CD4-positive, alpha-beta memory T cell (primary cell): ENCODE measurements at places on chromosomes 4 and X.

DNA sequence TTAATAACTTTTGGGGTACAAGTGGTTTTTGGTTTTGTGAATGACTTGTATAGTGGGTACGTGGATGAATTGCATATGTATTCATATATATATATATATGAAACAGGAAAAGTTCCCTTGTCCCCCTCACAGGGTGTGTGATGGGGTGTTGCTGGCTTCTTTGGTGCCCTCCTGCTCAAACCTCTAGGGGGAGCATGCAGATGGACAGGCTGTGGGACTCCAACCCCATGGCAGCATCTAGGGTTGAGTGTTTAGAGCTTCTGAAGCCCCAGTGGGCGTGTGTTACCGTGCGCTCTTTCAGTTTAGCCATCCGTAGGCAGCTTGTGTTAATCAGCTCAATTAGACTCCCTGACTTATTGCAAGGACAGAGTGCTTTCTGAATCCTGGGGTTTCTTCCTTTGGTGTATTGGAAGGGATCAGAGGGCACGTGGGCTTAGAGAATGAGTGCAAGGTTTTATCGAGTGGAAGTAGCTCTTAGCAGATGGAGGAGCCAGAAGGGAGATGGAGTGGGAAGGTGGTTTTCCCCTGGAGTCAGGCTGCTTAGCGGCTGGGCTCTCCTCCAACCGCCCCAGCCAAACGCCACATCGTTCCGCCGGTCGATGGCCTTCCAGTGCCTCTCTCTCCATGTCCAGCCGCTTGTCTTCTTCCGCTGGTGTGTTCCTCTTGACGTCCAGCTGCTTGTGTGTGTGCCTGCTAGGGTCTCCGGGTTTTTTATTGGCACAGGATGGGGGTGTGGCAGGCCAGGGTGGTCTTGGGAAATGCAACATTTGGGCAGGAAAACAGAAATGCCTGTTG, 674.4 kb upstream of the LCORL start:
- DNase-seq, result no peak

- no peak for DNase-seq
These were observed 580.4 kb downstream of the ANKRD50 start for GRCh38 chr4:124132161-124132560.

- DNase-seq, result no peak
These were observed 44.9 kb downstream of the CENPC start for GRCh38 chr4:67500373-67500772.

GRCh38 chr4:104025251-104025650, 305.5 kb upstream of the TACR3 start:
- no peak for DNase-seq

GRCh38 chr4:4396628-4397440, 9.9 kb downstream of the NSG1 start:
- no peak for DNase-seq

DNA sequence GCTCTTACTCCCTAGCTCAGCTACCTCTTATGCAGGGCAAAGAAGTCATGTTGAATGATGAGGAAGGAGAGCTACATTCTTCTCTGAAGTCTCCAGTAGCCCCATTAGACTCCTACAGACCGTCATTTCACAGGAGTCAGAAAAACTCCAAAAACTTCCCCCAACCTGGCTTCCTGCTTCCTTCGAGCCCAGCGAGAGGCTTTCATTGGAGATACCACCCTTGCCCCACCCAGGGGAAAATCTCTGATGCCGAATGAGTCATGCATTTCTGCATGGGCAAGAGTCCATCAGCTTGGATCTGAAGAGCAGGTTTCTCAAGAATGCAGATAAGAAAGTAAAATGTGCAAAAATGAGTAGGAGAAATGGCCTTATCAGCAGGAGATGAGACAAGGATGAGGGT, 53.0 kb downstream of the ARSF start:
- no peak for DNase-seq

GRCh38 chr4:38368613-38369012, 295.4 kb upstream of the KLF3 start:
- DNase-seq, result no peak

DNA sequence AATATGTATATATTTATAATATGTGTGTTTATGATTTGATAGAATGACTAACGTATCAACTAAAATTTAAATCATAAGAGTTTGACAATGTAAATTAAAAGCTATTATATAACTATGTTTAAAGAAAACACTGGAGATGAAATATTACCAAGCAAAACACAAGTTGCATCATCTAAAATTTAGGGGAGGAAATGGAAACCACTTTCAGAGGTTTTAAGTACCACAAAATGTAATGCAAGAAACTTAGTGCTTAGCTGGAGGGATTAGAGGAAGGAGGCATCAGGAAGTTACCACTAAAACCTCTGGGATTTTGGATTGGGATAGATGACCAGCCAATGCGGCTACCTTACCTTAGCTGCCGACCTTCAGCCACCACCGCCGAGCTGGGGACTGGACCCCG, 1192.1 kb upstream of the PRKX start:
- no peak for DNase-seq

- no peak for DNase-seq
These were observed 132.0 kb upstream of the ATP6AP2 start for GRCh38 chrX:40448793-40449192.

- DNase-seq, result peak; percentile 29
These were observed 14.4 kb upstream of the FAM9A start for GRCh38 chrX:8815460-8816065.

DNA sequence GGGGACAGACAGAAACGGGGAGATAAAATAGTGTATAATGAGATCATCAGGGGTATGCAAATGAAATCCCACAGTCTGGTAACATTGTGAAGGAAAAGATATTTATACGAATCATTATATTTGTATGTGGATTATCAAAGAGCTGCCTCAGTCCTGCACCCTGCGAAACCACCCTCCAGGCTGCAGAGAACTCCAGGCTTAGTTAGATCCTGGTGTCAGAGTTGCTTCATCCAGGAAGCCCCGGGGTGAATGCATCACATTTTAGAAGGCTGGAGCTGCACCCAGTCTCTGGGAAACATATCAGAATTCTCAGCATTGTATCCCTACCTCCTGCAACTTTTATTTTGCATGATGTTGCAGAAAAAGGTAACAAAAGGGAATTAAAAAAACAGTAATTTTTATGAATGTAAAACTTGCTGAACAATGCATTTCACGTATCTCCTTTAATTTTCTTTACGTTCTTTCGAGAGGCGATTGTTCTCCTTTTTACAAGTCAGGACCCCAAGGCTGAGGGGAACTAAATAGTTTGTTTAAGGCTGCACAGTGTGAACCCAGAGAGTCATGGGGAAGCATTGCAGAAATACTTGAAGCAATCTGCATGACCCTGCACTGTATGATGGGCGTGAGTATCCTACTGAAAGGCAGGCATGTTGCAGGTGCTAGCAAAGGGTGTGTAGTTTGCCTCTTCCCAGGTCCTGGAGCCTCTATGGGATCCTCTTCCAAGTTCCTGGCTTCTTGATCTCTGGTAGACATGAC, 299.5 kb upstream of the CLNK start:
- DNase-seq, result no peak

GRCh38 chr4:86015412-86016350, 344.2 kb downstream of the MAPK10 start:
- no peak for DNase-seq

DNA sequence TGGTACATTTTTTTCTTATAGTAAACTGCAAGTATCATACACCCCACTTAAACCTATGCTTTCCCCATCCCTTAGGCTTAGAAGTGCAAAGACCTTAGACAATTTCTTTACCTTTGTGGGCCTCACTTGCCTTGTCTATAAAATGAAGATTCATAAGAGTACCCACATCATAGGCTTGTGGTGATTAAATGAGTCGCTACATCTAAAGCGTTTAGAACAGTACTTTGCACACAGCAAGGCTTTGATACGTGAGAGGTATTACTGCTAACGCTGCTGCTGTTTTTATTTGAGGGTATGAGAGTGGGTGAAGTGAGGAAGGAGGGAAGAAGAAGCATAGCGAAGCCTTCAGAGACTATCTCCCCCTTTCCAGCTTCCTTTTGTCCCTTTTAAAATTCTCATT, 87.8 kb upstream of the RPS6KA3 start:
- DNase-seq, result no peak

DNA sequence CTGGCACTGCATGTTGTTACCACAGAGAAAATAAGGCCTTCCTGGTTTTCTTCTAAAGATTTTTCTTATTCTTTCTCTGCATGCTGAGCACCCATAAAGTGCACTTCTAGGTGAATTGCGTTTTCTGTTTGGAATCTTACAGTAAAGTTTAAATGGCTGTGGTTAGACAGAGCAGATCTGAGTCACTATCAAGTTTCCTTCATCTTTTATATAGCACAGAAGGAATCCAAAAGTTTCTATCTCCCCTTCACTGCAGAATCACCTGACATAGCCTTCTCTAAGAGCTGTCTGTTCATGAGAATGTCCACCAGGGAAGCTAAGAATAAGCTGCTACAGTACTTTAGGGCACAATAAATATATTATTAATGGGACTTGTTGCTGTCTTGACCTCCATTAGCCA, 455.5 kb upstream of the FAM241A start:
- no peak for DNase-seq

DNA sequence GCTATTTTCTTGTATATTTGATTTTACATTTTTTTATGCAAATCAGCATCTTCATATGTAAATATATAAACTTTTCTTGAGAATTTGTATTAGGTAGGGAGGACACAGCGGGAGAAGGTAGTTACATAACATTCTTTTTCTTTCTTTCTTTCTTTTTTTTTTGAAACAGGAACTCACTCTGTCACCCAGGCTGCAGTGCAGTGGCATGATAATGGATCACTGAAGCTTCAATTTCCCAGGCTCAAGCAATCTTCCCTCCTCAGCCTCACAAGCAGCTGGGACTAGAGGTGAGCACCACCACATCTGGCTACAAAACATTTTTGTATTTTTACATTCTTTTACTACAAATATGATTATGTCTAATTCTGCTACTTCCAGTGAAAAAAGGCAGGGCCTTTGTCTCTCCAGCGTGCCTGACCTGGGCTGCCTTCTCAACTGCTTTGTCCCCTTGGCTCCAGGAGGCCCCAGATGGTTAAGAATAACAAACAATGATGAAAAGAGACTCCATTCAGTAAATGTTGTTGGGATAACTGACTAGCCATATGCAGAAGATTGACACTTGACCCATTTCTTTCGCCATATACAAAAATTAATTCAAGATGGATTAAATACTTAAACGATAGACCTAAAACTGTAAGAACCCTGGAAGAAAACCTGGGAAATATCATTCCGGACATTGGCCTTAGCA, 46.5 kb upstream of the FAT4 start:
- no peak for DNase-seq

GRCh38 chrX:143058120-143058519, 32.4 kb downstream of the SPANXN4 start:
- no peak for DNase-seq

DNA sequence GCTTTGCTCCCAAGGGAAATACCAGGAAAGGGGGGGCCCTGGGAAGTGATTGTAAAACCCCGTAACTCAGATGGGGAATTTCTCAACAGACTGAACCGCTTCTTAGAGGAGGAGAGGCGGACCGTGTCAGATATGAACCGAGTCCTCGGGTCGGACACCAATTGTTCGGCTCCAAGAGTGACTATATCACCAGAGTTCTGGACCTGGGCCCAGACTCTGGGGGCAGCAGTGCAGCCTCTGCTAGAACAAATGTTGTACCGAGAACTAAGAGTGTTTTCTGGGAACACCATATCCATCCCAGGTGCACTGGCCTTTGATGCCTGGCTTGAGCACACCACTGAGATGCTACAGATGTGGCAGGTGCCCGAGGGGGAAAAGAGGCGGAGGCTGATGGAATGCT, 1.0 kb downstream of the PNMA3 start:
- DNase-seq, result no peak

DNA sequence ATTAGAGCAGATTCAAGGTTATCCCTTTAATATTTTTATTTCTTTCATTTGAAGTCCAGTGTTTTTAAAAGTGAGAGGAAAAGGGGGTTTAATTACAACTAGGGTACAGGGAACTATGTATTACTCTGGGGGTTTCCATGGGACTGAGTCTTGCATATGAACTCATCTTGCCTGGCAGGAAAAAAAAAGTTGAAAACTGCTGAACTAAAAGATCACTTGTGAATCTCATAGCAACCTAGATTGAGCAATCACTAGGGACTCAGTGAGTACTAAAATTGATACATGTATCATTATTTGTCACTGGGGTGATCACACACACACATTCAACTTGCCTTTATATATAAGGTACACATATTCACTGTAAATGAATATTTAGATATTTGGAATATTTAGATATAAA, 180.7 kb upstream of the SFRP2 start:
- no peak for DNase-seq

DNA sequence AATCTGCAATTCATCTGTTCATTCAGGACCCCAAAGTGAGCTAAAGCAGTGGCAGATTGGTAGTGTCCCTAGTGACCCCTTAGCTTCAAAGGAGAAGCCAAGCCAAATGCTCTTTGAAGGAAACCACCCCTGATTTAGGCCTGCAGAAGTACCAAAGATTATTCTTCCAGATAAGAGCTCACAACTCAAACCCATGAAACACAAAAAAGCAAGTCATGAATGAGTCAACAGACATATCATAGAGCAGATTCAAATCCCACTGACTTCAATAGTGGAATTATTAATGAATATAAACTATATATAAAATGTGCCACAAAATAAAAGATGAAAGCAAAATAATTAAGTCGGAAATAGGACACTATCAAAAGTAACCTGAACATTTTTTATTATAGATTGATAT, 197.6 kb downstream of the SCFD2 start:
- no peak for DNase-seq

DNA sequence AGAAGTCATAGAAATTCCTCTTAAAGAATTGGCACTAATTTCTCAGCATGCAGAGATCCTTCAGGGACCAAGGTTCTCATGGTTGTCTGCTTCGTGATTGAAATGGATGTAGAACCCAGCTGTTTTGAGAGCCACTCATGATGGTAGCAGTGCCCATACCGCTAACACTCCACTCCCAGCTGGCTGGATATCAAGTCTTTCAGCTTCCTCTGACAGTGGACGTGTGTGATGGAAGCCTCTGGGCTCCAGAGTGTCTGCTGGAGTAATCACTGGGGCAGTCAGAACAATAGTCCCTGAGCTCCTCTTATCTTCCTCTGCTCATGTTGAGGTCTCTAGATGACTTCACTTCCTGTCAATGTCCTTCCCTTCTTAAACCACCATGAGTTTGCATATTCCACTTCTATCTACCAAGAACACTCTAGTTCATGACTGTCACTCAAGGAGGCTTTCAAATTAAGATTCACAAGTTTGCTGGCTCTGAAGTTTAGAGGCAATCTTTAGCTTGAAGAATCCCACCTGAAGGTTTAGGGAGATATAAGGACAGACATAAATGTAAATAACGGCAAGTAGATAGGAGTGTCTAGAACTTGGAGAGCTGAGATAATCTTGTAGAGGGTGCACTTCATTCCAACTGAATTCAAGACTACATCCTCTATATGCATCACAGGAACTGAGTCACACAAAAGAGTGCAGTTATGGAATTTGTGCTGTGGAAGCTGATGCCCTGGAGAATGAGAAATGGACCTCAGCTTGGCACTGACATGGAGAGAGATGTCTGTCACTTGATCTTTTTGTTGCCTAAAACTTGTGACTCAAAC, 64.5 kb upstream of the WDR1 start:
- peak; percentile 9 for DNase-seq

DNA sequence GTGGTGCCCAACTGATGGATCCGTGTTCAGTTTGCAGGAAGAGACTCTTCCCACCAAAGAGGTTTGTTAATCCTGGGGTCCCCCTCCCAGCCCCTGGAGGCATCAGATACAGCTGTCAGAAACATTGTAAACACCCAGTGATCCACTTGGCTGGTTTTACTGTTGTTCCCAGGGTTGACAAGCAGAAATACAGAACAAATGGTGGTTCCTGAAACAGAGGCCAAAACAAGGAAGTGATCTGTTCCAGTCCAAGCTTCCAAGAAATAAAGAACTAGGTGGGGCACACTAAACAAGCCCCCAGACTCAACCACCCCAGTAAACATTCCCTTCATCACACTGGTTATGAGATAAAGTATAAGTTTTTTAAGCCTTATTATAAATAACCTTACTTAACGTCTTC, 1.4 kb downstream of the TMLHE start:
- no peak for DNase-seq
